ENCODE measurements at places on chromosomes 2 and 18.

GRCh38 chr18:58866066-58866772 is 1.5 kb downstream of the ZNF532 start:
- DNase-seq = no peak

DNA sequence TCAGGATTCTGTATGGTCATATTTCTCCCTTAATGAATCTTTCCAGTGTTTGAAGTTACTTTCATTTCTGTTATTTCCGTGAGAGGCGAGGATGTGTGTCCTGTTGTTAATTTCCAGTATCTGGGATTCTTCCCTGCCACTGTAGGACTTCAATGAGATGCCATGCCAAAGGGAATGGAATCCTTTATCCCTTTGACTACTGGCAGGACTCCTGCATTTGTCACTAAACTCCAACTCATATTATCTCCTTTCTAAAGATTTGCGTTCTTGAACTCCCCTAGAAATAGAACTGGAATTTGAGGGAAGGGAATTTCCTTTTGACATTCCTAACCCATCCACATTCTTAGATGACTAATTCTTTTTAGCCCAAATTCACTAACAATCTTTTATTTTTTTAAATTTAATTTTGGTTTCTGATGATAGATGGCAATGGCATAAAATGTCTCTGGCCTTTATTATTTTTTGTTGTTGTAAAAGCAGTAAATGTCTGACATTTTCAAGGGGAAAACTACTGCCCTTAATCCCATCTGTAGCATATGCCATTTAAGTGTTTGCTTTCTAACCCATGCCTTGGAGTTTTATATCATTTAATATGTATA is 87.8 kb upstream of the EML6 start:
- DNase-seq = no peak

DNA sequence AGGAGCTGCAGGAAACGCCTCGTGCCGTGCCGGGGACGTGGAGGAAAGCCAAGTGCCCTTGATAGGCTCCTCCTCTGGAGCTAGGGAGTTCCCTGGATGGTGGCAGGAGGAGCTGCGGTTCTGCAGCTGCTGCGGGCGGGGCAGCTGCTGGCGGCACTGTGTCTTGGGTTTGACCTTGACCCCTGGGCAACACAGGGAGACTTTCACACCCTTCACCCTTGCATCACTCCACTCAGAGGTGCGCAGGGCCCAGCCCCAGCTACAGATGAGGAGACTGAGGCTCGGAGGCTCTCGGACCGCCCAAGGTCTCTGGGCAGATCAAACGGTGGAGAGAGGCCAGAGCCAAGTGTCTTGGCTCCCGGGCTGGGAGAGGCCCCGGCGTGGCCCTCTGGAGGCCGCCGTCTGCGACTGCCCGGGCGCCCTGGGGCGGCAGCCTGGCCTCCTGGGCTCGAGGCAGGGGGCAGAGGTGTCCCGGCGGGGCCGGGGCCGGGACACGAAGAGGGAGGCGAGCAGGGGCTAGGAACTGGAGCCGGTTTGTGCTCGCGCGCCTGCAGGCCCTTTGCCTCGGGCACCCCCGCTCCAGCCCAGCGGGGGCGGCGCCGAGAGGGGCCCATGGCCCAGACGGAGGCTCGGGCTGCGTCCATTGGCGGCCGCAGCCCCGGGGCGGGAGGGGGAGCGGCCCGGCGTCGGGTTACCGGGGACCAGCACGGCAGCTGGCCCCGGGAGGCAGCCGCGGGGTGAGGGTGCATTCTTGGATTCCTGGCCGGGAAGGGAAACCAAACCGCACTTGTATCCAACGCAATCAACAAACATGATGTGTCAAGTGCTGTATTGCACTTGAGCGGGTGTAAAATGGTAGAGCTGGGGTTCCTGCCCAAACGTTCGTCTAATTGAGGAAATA is 129.6 kb upstream of the SLC1A4 start:
- DNase-seq = no peak

DNA sequence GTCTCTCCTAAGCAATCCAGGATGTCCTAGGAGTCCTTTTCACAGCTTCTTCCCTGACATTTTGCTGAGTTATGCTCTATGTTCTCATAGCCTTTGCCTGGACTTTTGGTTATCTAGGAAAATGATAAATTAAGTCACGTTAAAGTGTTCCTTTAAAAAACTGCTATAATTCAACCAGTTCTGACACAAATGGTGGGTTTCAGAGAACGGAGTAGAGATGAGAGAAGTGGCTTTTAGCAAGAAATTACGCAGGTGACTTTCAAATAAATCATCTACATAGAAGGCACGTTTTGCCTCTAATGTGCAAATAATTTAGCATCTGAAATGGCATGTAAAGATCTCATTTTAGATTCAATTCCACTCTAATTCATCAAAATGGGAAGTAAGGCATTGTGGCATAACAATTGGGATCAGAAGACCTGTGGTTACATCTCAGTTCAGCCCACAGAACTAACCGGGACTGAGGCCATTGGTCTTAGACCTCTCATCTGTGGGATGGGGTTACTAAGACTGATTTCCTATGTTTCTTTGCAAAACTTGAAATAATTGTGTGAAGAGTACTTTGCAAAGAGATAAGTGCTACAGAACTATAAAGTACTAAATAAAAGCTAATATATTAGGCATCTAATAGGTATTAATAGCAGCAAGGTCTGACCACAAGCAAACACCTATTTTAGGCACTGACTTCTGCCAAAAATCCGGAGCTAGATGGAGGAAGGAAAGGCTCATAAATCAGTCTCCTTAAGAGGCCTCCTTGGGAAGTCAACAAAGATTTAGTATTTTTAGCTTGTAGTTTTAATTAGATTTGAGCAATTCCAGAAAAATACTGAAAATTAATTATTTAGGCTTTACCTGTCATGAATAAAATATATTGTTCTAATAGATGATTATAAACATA is 211.4 kb downstream of the PIEZO2 start:
- DNase-seq = no peak

GRCh38 chr2:37119157-37119556 is 34.8 kb downstream of the GPATCH11 start:
- no peak for DNase-seq

GRCh38 chr18:74610051-74610615 is 12.5 kb downstream of the ZNF407 start:
- DNase-seq = no peak

Measured in activated T-helper 1 cell treated with anti-CD3 and anti-CD28 coated beads, Interleukin-2, amount 50 U/mL, for 16 hours (primary cell).